ENCODE measurements at places on chromosomes 12 and 14.

- DNase-seq: no peak
Measured at GRCh38 chr14:33349871-33350270, 411.2 kb downstream of the NPAS3 start.

- DNase-seq: peak; percentile 21
Measured at GRCh38 chr14:73146111-73146510, 9.8 kb downstream of the PSEN1 start.

DNA sequence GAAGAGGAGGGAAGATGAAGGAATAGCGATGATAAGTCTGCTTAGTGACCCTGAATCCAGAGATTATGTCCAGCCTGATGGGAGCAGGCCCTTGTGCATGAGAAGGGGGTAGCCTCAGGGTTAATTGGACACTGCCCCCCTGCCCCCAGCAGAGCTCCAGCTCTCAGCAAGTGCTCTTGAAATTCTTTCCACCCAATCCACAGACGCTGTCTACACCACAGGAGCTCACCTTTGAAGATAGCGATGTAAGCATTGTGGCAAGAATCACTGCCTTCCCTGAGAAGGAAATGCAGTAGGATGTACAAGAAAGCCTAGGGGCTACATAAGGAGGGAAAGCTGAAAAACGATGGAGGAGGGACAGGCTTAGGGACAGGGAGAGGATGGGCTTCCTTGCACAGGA is 39.4 kb downstream of the CRACR2A start:
- no peak for DNase-seq

GRCh38 chr12:105485321-105485910 is 154.9 kb downstream of the C12orf75 start:
- no peak for DNase-seq

DNA sequence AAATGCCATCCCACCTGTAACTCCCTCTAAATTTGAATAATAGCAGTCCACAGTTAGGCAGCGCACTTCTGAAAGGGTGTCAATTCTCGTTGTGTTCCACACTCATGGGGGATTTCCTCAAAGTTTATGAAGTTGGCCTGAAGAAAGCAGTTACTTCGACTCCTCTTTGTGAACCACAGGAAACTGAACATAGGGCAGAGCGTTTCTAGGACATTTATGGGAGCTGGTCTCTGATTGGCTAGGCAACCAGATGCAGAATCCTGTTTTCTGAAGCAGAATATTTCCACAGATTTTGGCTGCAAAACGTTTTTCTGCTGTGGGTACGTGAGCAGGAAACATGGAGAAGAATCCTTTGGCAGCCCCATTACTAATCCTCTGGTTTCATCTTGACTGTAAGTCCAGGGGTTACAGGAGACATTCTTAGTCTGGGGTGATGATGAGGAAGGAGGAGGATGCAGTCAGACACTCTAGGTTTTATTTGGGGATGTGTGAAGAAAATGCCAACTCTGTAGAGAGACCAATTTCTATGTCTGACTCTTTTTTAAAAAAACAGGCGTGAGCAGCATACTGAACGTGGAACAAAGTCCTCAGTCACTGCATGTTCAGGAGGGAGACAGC is 431.5 kb upstream of the OR4E1 start:
- DNase-seq: no peak

DNA sequence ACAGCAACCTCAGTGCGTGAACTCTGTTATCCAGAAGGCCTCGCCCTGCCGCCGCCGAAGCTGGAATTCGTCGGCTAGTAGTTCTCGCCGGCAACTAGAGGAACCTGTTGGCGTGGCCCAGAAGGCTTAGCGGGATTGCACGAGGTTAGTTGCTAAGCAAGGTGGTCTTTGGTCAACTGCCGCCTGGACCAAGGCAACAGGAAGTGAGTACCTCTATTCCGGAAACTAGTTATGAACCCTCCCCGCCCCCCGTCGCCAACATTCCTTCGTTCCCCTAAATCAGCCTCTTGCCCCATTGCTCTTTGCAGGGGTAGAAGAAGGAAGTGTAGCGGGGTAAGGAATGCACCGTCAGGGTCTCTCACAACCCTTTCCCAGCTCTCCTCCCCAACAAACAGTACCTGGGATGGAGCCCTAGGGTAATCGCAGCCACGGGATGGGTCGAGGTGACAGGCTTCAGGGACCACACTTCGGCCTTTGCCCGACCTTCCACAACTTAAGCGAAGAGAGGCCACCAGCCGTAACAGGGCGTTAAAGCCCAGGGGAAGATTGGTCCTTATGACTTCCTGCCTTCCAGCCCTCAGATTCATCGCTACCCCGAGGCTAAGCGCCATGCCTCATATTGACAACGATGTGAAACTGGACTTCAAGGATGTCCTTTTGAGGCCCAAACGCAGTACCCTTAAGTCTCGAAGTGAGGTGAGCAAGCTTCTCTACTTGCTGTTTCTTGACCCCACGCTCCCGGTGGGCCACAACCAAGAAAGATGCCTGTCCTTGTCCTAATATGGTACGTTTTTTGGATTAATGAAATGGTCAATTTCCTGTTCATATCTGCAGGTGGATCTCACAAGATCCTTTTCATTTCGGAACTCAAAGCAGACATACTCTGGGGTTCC is at the start of gene GMPR2:
Gene GMPR2 (plus strand): TSS at position 285 of the 893 bp plus-strand sequence. CDS start 325 bp downstream, at position 610.
- peak; percentile 86 for DNase-seq

DNA sequence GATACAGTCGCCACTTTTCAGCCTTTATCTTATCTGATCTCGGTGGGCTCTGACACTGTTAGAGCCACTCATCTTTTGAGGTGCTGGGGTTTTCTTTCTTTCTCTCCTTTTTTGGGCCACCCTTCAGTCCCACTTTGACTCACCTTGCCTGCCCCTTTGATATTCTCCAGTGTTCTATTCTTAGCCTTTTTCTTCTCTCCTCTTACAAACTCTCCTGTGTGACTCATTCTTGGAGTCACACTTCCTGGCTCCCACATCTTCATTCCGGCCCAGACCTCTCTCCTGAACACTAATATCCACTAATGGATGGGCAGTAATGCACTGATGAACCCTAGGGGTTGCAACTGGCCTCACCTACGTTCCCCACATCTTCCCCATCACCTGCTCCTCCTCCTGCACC is 2.2 kb upstream of the DCD start:
- DNase-seq: no peak

GRCh38 chr14:96084796-96085195 is 45.6 kb downstream of the C14orf132 start:
- DNase-seq: no peak

DNA sequence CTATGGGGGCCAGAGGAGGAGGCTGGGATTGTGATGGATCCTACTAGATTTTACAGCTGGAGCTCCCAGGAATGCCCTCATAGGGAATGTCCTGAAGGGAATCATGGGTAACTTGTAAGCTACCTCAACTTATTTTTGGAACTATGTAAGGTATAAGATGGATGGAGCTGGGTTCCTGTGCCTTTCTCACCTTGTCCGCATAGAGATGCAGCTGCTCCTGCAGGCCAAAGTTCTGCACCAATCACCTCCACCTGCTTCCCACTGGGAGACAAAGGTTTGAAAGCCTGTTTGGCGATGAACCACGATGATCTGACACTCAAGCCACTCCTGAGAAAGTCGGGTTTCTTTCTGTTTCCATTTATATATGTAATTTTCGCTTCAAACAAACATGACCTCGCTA is 648 bp upstream of the AKAP5 start:
- DNase-seq: peak; percentile 27

- DNase-seq: no peak
Measured at GRCh38 chr12:98341732-98342131, 173.7 kb upstream of the TMPO start.

DNA sequence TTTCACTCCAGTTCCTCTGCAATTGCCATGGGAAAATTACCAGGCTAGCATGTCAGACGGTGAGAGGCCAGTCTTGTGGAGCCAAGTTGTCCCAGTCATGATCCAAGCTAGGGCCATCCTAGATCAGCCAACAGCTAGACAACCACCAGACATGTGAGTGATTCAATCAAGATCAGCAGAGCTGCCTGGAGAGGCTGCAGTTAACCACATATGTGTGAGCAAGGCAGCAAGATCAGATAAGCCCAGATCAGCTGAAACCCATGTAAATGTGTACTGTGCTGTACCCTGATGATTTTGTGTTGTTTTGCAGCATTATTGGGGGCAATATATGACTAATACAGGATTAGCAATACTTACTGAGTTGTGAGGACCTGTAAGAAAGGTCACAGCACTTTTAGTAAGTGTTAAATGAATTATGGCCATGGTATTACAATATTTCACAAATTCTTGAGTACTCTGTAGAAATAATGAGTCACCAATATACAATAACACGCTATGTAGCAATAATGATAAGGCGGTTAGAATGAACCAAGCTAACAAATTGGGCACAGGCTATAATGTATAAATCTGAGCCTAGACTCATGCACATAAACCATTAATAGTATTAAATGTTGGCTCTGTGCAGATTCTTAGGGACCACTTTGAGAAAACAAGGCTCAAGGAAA is 91.4 kb downstream of the SUDS3 start:
- no peak for DNase-seq

- no peak for DNase-seq
Measured at GRCh38 chr14:51298895-51299294, 58.8 kb downstream of the TMX1 start.

- DNase-seq: no peak
Measured at GRCh38 chr12:31736472-31736871, 7.7 kb upstream of the AMN1 start.

DNA sequence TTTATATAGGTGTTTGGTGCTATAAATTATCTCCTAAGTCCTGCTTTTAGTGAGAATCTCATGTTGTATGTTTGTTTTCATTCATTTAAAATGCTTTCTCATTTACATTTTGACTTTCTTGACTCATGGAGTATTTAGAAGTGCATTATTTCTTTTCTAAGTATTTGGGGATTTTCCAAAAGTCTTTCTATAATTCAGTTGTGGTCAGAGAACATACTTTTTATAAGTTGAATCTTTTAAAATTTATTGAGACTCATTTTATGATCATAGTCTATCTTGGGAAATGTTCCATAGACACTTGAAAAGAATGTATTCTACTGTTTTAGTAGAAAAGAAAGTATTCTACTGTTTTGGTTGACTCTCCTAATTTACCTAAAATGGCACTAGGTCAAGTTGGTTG is 168.2 kb downstream of the AKAP6 start:
- no peak for DNase-seq

DNA sequence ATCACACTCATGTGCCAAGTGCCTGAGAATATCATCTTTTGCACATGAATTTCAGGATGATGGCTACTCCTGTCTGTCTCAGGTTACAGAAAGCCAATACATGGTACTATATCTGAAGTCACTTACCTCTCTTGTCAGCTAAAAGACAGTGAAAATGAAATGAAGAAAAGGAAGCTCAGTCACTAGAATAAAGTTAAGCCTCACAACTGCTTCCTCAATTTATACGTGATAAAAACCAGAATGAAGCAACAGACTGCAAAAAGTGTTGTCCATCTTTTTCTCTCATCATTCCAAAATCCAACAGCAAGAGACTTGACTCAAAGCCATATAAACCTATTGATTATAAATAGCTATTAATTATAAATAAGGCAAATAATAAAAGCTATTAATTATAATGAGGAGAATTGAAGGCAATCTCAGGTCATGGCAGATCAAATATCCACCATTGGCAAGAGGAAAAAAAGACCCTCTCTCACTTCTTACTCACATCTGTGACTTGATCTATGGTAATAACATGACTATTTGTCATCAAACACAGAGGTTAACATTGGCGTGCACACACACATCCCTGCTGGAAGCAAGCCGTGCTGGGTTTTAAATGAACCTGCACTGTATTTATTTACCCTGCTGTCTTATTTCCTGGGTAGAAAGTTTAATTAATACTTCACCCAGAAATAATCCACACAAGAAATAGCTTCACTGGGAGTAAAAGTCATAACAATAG is 10.0 kb downstream of the NIN start:
- DNase-seq: no peak

- DNase-seq: peak; percentile 65
Measured at GRCh38 chr14:73712540-73713180, 1.5 kb downstream of the PNMA1 start.

DNA sequence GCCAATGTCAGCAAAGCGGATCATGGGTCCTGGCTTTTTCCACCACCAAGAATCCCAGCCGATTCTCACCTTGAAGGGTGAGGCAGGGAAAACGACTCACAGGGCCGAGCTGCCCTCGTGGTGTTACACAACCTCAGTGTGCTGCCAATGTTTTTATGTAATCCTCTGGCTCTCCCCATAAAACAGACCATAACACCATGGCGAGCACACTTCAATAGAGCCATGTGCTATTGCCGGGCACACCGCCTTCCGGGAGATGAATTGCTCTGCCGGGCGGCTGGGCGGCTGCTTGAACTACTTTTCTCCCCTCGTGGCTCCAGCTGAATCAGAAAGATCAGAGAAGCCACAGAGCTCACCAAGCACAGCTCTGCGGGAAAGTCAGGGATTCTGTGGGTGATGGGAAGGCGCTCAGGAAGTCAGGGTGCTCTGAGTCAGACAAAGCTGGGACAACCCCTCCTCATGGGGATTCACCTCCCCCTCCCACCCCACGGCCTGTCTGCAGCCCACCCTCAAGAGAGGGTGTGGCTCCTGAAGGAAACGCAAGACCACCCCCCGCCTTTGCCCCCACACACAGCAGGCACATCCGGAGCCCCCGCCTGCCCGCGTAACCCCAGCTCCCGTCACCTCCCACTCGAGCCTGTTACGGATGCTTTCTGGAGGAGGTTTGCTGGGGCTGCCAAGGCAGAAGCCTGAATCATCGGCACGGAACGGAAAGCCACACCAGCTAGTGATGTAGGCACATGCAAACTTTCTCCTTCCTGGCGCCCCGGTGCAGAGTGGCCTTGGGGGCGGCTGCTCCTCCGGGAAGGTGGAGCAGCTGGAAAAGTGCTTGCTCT is 1.8 kb downstream of the GALNT9 start:
- no peak for DNase-seq

- DNase-seq: no peak
Measured at GRCh38 chr14:76811561-76811960, 1.1 kb downstream of the ANGEL1 start.

GRCh38 chr14:23568021-23568599 is 519 bp upstream of the AP1G2 start:
- DNase-seq: peak; percentile 92

GRCh38 chr14:22535916-22536315 is 53.1 kb downstream of the DAD1 start:
- no peak for DNase-seq

- no peak for DNase-seq
Measured at GRCh38 chr12:104519190-104520019, 62.7 kb downstream of the CHST11 start.

Measured in NCI-H82 (cell line).